ENCODE measurements at places on chromosomes 7 and 10.

DNA sequence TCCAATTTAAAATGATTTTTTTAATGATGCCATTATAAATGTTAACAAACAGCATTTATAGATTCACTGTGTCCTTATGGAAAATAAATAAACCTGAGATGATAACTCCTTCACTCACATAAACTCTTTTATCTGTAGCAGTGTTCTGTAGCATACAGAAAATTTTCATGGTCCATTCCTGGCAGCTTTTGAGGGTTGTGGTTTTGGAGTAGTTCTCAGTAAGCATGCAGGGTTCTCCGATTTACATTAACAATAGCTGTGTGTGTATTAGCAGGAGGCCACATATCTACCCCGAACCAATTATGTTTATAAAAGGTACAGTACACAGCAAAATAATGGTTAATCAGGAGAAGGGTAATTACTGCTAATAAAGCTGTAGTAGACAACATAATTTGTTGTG lies 162.7 kb downstream of the CDCA7L start:
- DNase-seq = no peak

DNA sequence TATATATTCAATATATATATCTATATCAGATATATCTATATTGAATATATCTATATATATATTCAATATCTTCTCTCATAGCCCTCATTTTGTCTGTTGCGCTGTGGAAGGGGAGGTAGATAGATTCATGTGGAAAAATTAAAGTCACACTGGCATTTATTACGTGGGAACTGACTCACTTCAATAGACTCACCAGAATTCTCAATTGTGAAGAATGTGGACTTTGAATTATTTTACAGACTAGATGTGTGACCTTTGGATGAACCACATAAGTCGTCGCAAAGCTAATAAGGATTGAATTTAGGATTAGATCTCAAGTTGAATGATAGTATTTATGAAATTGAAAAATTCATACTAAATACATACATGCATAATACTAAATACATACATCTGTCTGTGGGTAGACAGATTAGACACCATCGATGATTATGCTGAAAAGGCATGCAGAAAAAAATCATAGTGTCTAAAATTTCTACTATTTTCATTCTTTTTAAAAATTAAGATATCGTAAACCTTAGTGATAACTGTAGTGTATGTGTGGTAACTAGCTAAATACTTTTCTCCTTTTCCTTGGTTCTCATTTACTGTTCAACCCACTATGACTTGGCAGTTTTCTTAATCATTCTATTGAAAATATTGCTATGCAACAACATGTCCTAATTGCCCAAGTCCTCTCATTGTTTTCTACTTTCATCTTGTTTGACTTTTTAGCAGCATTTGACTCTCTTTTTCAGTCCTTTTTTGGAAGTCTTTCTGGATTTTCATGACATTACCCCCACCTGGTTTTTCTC lies 61.8 kb upstream of the A1CF start:
- DNase-seq = no peak

DNA sequence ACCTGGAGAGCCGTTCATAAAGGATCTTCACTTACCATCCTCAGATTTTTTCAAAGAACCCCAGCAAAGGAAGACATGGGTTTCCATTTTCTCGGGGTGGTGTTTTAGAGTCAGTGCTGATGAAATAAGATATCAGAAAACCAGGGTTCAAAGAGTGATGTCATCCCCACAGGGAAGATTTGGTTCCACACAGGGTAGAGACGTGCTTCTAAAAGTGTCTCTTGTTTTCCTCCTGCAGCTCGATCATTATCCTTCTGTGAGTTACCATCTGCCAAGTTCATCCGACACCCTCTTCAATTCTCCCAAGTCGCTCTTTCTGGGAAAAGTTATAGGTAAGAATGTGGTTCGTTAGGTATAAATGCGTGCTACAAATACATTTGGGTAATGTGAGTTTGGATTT lies 323.8 kb upstream of the C7orf33 start:
- no peak for DNase-seq

DNA sequence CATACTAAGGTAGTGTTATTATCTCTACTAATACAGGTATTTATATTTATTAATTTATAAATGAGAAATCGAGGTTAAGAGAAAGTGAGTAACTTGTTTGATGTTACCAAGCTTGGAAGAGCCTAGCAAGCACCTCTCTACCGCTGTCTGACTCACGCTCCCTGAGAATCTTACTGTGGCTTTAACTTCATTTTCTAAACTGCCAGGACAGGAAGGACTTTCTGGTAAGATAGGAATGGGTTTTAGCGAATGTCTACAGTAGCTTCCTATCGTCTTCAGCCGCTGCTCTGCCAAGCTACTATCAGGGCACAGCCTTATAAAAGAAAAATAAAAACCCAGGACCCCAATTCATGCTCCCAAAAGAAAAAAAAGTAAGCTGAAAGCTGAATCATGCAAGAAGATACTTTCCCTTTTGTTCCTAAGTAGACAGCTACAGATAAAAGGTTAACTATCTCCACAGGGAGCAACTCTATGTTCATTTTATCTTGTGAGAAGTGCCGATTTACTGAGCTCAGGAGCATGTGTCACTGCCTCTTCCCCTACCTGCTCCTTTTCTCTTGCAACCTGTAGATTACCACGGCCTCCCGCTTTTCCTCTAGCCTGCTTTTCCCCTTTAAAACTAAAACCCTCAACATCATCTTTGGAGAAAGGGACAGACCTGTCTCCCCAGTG lies 60.2 kb downstream of the THNSL1 start:
- DNase-seq = no peak

- DNase-seq = no peak
Observed at GRCh38 chr7:1918063-1918645, 248.1 kb downstream of the ELFN1 start.

- no peak for DNase-seq
Observed at GRCh38 chr7:112500619-112501018, 19.8 kb downstream of the LSMEM1 start.

All from Panc1 (cell line).